ENCODE measurements at places on chromosomes 6 and 20. TPM values are rescaled to one million over a fixed set of nuclear protein-coding genes. Genes with fewer than 3 reads are reported as not detected.

GRCh38 chr6:170231293-170232185 lies 59.3 kb downstream of the DLL1 start:
- no peak overlapping the region for H3K4me3 ChIP-seq
- H3K27ac ChIP-seq: no peak overlapping the region
- no peaks in the 10 kb centered on the region for H3K27me3 ChIP-seq

GRCh38 chr6:27176523-27177484 lies 70.7 kb upstream of the PRSS16 start:
- peak overlapping the region; percentile 48 for H3K27ac ChIP-seq
- peak; percentile 32 for DNase-seq
- no peaks in the 10 kb centered on the region for H3K36me3 ChIP-seq
- peak overlapping the region; percentile 87 for H3K4me3 ChIP-seq

- peak overlapping the region; percentile 88 for H3K27ac ChIP-seq
- no peak for DNase-seq
- H3K4me1 ChIP-seq: peaks cover 33% of the 10 kb centered on the region
- no peaks in the 10 kb centered on the region for H3K36me3 ChIP-seq
- peak overlapping the region; percentile 23 for H3K4me3 ChIP-seq
Observed at GRCh38 chr6:169212436-169212835, 41.2 kb downstream of the THBS2 start.

Gene CPNE5
- polyA plus RNA-seq: 0.82 TPM

Gene PRR18
- polyA plus RNA-seq: not detected

- H3K27me3 ChIP-seq: no peaks in the 10 kb centered on the region
- no peak overlapping the region for H3K27ac ChIP-seq
- no peak overlapping the region for H3K4me3 ChIP-seq
- no peak for DNase-seq
- H3K4me1 ChIP-seq: no peaks in the 10 kb centered on the region
Observed at GRCh38 chr6:39952167-39952566, 17.9 kb upstream of the MOCS1 start.

GRCh38 chr6:81450180-81450579 lies 302.3 kb downstream of the TENT5A start:
- no peak for DNase-seq
- H3K27me3 ChIP-seq: no peaks in the 10 kb centered on the region
- no peaks in the 10 kb centered on the region for H3K4me1 ChIP-seq
- H3K27ac ChIP-seq: no peak overlapping the region
- H3K4me3 ChIP-seq: no peak overlapping the region

Gene SLA2
- 0.16 TPM for polyA plus RNA-seq

GRCh38 chr6:63888416-63888815 lies 252.8 kb downstream of the PHF3 start:
- H3K4me1 ChIP-seq: no peaks in the 10 kb centered on the region
- H3K27ac ChIP-seq: no peak overlapping the region
- H3K4me3 ChIP-seq: no peak overlapping the region
- no peaks in the 10 kb centered on the region for H3K36me3 ChIP-seq

DNA sequence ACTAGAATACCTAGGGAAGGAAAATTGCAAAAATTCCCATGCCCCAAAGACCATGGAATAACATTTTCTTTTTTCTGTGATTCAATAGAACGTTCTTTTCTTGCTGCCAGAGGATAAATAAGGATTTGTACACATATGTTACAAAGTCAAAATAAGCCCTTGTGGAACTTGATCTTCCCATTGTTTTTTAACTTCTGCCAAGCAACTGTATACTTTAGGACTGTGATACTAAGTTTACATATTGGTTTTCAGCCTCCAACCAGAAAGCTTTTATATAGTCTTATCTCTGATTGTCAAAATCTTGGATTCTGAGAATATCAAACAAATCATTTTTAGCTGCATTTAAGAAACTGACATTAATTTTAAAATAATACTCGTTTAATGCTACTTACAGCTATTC lies 84.6 kb downstream of the HMGCLL1 start:
- no peak overlapping the region for H3K27ac ChIP-seq
- H3K27me3 ChIP-seq: no peaks in the 10 kb centered on the region

- H3K27ac ChIP-seq: no peak overlapping the region
- DNase-seq: no peak
- no peaks in the 10 kb centered on the region for H3K36me3 ChIP-seq
- no peak overlapping the region for H3K4me3 ChIP-seq
- no peaks in the 10 kb centered on the region for H3K27me3 ChIP-seq
Observed at GRCh38 chr6:49004801-49005200, 458.3 kb downstream of the MMUT start.

- H3K4me1 ChIP-seq: peaks cover 50% of the 10 kb centered on the region
- no peaks in the 10 kb centered on the region for H3K27me3 ChIP-seq
- H3K36me3 ChIP-seq: no peaks in the 10 kb centered on the region
- H3K4me3 ChIP-seq: peak overlapping the region; percentile 98
- peak; percentile 26 for DNase-seq
- H3K27ac ChIP-seq: no peak overlapping the region
Observed at GRCh38 chr6:110183292-110183885, 3.2 kb downstream of the CDC40 start.

Gene BPIFA3
- not detected for polyA plus RNA-seq

GRCh38 chr6:101393829-101394251 lies 332 bp downstream of the GRIK2 start:
- H3K27ac ChIP-seq: no peak overlapping the region
- peaks cover 64% of the 10 kb centered on the region for H3K27me3 ChIP-seq
- no peaks in the 10 kb centered on the region for H3K36me3 ChIP-seq
- H3K4me3 ChIP-seq: no peak overlapping the region
- no peak for DNase-seq

GRCh38 chr20:34537651-34538050 lies 20.9 kb upstream of the MAP1LC3A start:
- no peak overlapping the region for H3K27ac ChIP-seq
- H3K36me3 ChIP-seq: peaks cover 94% of the 10 kb centered on the region
- no peaks in the 10 kb centered on the region for H3K4me1 ChIP-seq
- H3K27me3 ChIP-seq: no peaks in the 10 kb centered on the region
- no peak for DNase-seq

DNA sequence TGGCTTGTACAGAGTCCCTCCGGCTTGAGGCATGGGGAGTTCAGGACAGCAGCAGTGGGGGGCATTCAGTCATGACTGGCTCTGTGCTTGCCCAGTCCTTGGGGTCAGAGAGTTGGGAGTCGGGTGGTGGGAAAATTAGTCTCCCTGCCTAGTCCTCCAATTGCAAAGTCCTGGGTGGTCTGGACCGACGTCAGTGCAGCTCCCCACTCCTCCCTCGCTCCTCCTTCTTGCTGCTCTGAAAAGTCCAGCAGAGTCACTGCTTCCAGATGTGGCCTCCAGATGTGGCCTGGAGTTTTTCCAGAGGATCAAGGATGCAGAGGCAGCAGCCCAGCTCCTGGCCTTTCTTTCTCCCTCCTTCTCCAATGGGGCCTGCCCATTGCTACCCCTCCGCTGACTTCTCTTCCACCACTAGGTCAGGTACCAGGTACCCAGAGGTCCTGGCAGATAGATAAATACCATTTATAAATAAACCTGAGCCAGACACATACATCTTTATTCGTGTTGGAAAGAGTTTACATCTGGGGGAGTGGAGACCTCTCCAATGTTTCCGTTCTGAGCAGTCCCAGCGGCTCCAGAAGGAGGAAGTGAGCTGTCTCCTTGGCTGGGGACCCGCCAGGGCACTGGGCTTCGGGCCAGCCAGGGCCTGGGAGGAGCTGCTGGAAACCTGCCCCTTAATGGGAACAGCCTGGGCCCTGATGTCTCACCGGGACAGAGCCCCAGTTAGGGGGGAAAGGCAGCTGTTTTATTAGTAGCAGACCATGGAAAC lies 49.0 kb upstream of the RNF24 start:
- peak overlapping the region; percentile 71 for H3K27ac ChIP-seq
- H3K4me1 ChIP-seq: peaks cover 94% of the 10 kb centered on the region
- DNase-seq: peak; percentile 81
- no peaks in the 10 kb centered on the region for H3K36me3 ChIP-seq
